NCI-H510A (cell line): ENCODE measurements at places on chromosomes 7 and 10.

- no peak for DNase-seq
Measured at GRCh38 chr10:68348265-68348741, 15.6 kb upstream of the PBLD start.

- no peak for DNase-seq
Measured at GRCh38 chr10:60374836-60375235, 14.8 kb downstream of the ANK3 start.

DNA sequence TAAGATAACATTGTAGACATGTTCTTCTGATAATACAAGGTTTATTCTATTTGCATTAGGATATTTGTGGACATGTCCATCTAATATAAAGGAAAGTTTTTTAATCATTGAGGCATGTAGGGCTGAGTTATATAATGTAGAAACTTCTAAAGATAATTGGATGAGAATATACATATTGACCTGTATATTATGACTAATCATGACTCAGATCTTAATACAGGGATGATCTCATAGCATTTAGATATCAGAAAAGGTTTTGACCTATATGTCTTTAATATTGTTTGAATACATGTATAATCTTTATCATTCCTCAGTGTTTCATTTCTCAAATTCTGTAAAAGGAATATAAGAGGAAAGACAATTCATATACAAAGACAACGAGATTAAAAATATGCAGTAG is 39.2 kb downstream of the CD36 start:
- no peak for DNase-seq

GRCh38 chr10:26386781-26387180 is 51.4 kb upstream of the APBB1IP start:
- DNase-seq = no peak

- DNase-seq = no peak
Measured at GRCh38 chr10:12445701-12446334, 96.5 kb downstream of the CAMK1D start.

DNA sequence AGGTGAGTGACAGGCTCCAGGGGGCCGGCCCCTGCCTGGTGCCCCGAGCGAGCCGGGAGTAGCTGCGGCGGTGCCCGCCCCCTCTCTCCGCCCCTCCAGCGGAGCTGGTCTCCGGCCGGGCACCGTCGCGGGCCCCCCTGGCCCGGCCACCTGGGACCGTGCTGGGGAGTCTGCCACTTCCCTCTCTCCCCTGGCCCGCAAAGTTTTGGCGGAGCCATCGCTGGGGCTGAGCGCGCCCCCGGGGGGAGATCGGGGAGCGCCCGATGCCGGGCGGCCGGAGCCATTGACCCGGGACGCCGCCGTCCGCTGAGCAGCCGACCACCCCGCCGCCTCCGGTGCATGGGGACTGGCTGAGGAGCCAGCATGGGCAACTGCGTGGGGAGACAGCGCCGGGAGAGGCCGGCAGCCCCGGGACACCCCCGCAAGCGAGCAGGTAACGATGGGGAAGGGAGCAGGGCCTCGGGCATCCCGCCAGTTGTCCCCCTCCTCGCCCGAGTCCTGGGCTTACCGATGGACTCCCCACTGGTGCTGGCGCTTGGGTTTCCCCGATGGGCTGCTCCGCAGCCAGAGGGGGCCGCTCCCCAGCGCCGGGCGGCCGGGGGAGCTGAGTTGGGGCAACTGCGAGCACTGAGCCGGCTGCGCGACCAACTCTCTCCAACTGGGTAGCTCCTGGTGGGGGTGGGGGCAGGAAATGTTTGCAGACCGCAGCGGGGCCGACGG is at the start of gene UBTD1:
Gene UBTD1, plus strand, starts transcription at position 84 of the 720 bp plus-strand sequence. Its CDS starts 280 bp downstream, at position 364.
- no peak for DNase-seq

GRCh38 chr7:4800487-4800886 is 25.1 kb downstream of the AP5Z1 start:
- no peak for DNase-seq

- DNase-seq = no peak
Measured at GRCh38 chr7:41573862-41574261, 129.0 kb downstream of the INHBA start.

GRCh38 chr10:75718991-75719390 is 287.6 kb downstream of the LRMDA start:
- DNase-seq = peak; percentile 53

- no peak for DNase-seq
Measured at GRCh38 chr10:76082956-76083355, 651.5 kb downstream of the LRMDA start.

- no peak for DNase-seq
Measured at GRCh38 chr10:126036515-126036914, 140.2 kb downstream of the FANK1 start.

- DNase-seq = no peak
Measured at GRCh38 chr7:24574950-24575349, 1.7 kb downstream of the PALS2 start.

GRCh38 chr10:38054361-38054797 is 39.8 kb upstream of the ZNF37A start:
- DNase-seq = no peak

DNA sequence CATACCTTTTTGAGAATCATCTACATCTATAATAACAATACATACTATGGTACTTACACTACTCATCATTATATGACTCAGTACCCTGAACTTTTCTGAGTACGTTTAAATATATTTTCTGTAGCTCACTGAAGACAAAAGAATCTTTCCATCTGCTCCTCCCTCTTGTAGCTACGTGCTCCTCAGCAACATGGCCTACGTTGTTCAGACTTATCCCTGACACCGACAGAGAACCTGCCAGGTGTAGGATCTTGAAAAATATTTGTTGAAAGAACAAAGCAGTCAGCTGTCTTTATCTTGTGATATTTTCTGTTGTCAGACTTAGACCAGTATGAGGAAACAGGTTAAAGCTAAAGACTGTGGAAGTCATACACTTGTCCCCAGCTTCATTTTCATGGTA is 356.0 kb upstream of the MYO3A start:
- DNase-seq = no peak
